ENCODE measurements at places on chromosomes 5 and 9.
A peak's percentile ranks its signal among the peaks of the same experiment; 100 is the strongest.

DNA sequence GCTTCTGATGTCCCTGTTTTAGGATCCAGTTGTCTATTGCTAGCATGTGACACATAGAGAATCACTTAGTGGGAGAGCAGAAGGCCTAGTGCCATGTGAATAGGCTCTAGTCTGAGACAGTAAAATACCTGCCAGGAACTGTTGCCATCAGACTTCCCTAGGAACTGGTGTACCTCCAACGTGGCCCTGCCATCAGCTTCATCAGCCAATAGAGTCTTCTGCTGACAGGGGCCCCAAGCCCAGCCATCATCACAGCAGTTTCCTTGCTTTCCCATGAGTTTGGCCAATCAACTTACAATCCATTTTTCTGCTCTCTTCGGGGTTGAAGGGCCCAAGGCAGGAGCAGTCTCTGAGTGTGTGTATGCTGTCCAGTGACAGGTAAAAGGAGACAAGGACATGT lies 128.4 kb upstream of the ADRA1B start:
- DNase-seq: no peak

GRCh38 chr5:3027866-3028635 lies 276.6 kb upstream of the IRX2 start:
- no peak for DNase-seq

- DNase-seq: no peak
Observed at GRCh38 chr5:136811551-136811950, 446.2 kb upstream of the TRPC7 start.

DNA sequence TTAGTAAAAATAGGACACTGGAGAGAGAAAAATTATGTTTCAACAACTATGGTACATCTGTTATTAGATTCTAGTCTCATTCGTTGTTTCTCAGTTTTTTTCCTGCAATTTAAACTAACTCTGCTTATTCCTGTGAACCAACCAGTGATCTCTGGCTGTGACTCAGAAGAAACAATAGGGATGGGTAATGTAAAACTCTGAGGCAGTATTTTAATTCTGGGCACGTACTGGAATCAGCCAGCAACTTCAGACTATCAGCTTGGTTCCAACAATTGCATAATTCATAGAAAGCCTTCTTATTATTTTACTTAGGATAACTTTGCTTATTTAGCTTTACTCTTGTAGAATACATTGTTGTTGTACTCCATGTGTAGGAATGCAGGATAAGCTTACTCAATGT lies 28.8 kb downstream of the MLLT3 start:
- DNase-seq: no peak

GRCh38 chr5:348726-349125 lies 27.2 kb downstream of the AHRR start:
- no peak for DNase-seq

- no peak for DNase-seq
Observed at GRCh38 chr9:128116104-128117083, 11.1 kb downstream of the PTGES2 start.

GRCh38 chr9:120711841-120712538 lies 2.3 kb downstream of the MEGF9 start:
- no peak for DNase-seq

DNA sequence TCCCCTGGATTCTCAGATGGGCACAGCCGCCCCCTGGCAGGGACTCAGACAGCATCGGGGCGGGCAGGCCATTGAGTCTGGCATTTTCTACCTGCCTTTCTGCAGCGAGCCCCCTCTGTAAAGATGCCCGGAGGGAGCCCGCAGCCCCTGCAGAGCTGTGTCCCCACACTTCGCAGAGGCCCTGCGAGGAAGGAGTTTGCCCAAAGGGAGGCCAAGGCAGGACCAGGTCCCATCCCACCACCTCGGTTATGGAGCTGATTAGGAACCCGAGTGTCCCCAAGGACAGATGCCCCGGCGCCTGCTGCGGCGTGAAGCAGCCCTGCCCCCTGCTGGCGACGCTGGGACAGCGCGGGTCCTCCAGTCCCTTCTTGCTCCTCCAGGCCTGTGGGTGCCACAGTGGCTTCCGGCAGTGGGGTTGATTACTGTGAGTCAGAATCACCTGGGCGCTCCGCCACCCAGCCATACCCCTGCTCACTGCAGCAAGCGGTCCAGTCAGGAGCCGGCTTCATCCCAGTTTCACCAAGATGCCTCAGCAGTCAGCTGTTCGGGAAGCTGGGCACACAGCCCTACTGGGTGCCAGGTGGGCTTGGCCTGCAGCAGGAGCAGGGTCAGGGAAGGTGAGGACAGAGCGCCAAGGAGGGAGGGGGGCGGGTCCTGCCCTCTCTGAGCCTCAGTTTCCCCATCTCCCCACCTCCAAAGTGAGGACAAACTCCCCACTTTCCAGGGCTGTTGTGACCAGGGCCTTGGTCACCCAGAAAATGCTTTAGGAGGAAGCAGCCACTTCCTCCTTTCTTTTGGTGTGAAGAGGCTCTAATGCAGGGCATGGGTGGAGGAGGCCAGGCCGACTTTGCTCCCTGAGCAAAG lies 117.2 kb downstream of the RXRA start:
- DNase-seq: peak; percentile 85

GRCh38 chr5:108529381-108529780 lies 147.5 kb upstream of the FBXL17 start:
- no peak for DNase-seq

Measured in stimulated activated CD4-positive, alpha-beta T cell treated with anti-CD3 and anti-CD28 coated beads, TNF-alpha, amount 100 ng/mL, for 1 hour (primary cell).